ENCODE measurements at places on chromosomes 6 and 20.

GRCh38 chr6:167093922-167094432 is 28.9 kb upstream of the CCR6 start:
- DNase-seq = no peak

DNA sequence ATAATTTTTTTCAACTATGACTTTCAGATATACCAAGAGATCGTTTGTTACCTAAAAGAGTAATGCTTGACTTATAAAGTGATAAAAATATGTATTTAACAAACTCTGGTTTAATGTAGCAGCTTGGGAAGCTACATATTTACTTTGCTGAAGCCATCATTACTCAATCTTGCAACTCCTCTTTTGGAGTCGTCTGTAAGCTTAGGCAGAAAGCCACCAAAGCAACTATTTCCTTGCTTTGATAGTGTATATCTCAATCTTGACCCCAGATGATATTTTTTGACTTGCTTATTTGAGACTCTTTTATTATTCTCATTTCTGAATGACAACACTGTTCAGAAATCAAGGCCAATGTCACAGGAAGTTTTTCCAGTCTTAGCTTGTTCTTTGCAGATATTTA is 183.0 kb downstream of the SAMD5 start:
- no peak for DNase-seq

GRCh38 chr6:55898342-55898741 is 23.0 kb upstream of the BMP5 start:
- no peak for DNase-seq

DNA sequence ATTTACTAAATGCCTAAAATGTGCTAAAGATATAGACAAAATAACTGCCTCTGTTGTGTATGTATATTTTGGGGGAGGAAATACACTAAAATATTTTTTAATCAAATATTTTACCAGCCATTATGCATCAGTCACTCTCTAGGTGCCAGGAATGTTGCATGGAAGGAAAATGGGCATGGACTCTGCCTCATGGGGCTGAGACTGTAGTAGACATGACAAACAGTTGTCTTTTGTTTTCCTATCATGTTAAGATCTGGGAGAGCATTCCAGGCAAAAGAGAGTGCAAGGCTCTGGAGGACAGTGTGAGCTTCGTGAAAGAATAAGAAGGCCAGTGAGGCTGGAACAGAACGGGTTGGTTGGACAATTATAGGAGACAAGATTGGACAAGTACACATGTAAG is 26.5 kb downstream of the HLA-DOB start:
- DNase-seq = no peak

- DNase-seq = no peak
Observed at GRCh38 chr6:127119102-127120022, 891 bp downstream of the RSPO3 start.

GRCh38 chr6:150622941-150623874 is 23.5 kb downstream of the PLEKHG1 start:
- DNase-seq = no peak

DNA sequence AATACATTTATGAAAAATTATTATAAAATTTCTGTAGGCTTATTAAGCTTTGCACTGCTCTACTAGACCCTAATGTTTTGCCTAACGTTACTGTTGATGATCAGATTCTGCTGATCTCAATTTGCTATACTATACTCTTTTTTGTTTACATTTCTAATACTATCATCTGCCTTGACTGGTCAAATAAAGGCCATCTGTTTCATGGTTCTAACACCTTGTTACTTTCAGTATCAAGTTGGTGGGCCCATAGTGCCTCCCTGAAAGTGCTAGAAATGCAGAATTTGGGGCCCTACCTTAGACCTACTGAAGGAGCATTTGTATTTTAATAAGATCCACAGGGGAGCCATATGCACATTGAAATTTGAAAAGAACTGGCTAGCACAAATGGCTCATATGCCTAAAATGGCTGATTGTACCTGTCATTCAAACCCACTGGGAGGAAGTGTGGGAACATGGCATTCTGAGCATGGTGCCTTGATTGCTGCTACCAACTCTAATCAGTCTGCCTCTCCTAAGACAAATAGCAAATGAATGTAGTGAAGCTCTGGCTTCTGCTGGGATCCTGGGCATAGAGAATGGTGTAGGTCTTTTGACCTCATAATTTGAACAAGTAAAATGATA is 199.1 kb upstream of the BTBD3 start:
- no peak for DNase-seq

GRCh38 chr6:108578595-108579327 is 18.0 kb downstream of the FOXO3 start:
- DNase-seq = no peak

DNA sequence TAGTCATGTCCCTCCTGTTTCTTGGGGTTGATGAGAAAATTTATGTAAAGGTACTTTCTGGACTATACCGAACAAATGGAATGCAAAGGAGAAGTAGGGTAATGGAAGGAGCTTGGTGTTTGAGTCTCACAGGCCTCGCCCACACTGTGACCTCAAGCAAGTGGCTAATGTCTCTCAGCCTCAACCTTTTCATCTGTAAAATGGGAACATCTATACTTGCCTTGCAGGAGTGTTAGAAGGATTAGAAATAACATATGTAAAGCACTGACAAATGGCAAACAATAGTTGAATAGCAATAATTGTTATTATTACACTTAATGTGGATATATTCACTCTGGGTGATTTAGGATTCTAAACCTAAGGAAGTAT is 8.9 kb upstream of the PKIG start:
- DNase-seq = no peak

DNA sequence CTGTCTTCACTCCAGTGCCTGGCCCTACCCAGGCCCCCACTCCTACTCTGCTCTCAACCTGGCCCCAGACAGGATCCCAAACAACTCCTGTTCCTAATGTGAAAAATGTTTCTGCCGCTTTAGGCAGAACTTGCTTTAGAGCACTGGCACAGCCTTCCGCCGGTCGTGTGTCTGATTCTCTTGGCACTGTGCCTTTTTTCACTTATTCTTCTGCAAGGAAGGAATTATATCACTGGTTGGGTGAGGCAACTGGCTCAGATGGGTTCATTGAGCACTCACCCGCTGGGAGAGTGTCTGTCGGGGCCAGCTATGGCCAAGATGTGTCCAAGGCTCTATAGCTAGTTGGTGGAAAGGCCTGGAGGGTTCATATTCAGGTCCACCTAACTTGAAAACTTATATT is 33.6 kb upstream of the HLA-A start:
- no peak for DNase-seq

GRCh38 chr6:73955800-73956199 is 259.8 kb downstream of the CD109 start:
- DNase-seq = no peak

GRCh38 chr6:106037060-106037459 is 49.1 kb upstream of the PRDM1 start:
- DNase-seq = no peak

- DNase-seq = no peak
Observed at GRCh38 chr6:103983011-103983410, 876.7 kb downstream of the HACE1 start.

- no peak for DNase-seq
Observed at GRCh38 chr6:5630636-5631035, 369.3 kb downstream of the FARS2 start.

- DNase-seq = no peak
Observed at GRCh38 chr6:138727182-138727581, 46.4 kb upstream of the CCDC28A start.

- DNase-seq = no peak
Observed at GRCh38 chr6:159969204-159969912, 476 bp downstream of the IGF2R start.
